ENCODE measurements at places on chromosomes 4 and X.

DNA sequence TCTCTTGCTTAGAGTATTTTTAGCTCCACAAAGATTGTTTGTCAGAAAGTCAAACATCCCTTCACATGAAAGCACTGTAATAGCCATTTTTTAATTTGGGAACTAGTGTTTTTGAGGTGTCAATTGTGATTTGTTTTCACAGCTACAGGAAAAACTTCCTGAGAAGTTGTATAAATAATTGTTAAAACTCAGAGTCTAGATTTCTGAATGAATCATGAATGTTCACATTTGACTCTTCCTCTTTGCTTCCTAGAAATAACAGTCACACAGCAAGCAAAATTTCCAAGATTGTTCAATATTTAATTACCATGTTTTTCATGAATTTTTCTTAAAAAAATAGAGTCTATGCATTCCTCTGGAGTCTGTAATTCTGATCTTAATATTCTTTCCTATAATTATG is 156.9 kb upstream of the SLC7A11 start:
- no peak for DNase-seq

DNA sequence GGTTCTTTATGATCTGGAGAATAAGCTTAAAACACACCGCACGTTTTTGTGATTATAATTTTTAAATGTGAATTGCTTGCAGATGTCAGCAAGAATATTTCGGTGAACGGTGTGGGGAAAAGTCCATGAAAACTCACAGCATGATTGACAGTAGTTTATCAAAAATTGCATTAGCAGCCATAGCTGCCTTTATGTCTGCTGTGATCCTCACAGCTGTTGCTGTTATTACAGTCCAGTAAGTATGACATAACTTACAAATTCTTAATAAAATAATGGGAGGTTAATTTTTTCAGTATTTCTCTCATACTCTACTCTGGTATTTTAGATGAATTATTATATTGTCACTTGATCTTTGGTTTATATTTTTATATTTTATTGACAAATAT is 5.4 kb downstream of the AREG start:
- DNase-seq = no peak

- no peak for DNase-seq
Observed at GRCh38 chr4:25588206-25588605, 67.4 kb upstream of the SLC34A2 start.

DNA sequence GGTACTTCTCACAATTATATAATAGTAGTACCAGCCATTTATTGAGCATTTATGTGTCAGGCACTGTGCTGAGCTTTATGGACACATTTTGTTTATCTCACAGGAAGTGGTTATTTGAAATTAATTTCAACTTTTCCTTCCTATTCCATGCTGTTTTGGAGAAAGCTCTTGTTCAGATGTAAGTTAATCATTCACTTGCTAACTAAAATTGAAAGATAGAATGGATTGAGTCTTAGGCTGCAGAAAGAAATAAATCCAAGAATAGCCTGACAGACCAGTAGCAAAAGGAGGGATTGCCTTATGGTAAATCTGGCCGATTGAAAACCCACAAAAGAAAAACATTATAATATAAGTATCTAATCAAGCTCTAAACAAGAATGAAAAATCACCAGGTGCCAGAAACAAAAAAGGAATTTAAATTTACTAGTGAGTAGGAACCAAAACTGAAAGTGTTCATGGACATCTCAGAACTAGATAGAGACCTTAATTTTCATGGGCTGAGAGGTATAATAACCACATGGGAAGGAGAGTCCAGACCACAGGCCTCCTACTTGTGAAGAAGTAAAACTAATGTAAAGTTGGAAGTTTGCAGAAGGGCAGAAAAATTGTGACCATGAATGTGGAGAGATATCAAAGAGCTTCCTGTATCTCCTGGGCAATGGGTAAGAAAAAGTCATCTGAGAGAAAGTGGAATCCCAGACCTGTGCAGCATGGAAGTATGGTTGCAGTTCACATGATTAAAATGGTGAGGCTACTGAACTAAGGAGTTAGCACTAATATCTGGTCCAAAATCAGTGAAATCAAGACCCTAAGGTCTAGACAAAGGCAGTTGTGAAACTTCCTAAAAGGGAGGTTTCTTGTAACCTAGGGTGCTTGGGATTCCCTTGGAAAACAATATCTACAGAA is 38.0 kb downstream of the RADX start:
- DNase-seq = no peak

GRCh38 chrX:111116666-111117065 is 20.7 kb downstream of the PAK3 start:
- DNase-seq = no peak

DNA sequence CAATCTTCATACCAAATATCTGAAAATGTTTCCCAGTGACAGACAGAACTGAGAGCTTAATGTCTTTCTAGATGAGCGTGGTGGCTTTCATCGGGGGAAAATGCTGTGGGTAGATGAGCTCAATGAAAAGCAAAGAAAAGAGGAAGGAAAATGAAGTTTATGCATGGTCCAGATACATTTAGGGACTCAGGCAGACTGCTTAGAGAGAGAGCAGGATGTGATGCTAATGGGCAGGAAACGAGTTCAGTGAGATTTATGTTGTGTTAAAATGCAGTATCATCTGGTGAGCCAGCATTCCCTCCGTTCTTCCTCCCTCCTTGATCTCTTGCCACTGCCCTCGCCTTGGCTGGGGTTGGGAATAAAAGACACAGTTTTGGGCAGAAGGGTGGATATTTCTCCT is 229.2 kb downstream of the GBA3 start:
- DNase-seq = no peak

DNA sequence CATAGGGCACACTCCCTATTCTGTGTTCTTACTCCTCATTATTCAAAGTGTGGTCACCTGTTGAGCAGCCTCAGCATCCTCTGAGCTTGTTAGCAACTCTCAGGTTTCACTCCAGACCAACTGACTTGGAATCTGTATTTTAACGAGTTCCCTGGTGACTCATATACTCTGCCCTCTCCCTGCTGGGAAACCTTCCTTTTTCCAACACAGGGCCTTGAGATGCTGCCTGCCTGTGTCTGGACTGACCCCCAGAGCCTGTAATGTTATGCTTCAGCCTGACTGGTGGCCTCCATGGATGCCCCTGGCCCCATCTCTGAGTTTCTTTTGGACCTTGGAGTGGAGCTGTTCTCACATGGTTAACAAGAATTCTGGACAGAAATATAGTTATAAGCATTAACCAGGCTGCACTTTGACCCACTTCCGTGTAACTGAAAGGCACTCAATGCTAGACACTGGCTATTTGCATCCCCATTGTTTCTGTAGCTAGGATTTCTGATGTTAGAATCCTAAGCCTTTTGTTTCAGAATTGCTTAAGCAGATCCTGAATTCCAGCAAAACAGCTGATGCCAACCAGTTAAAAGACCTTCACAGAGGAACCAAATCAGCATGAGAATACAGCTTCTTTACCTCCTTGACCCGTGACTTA is 262.6 kb downstream of the STIM2 start:
- DNase-seq = no peak

DNA sequence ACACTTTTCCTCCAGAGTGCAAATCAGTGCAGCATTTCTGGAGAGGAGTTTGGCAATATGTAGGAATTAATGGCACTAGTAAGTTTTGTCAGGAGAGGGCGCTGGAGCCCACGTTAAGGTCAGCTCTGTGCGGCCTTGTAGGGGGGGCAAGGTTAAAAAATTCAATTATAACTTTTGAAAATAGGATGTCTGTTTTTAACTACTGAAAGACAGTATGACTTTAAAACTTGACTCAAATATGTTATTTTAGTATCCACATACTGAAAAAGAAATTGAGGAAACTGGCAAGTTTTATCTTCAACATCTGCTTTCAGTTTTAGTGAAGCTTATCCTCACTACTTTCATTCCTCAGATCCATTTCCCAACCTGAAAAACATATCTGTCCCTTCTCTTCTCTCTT is 30.9 kb upstream of the HSD17B13 start:
- DNase-seq = no peak

- DNase-seq = no peak
Observed at GRCh38 chr4:184265546-184266351, 48.1 kb upstream of the ENPP6 start.

DNA sequence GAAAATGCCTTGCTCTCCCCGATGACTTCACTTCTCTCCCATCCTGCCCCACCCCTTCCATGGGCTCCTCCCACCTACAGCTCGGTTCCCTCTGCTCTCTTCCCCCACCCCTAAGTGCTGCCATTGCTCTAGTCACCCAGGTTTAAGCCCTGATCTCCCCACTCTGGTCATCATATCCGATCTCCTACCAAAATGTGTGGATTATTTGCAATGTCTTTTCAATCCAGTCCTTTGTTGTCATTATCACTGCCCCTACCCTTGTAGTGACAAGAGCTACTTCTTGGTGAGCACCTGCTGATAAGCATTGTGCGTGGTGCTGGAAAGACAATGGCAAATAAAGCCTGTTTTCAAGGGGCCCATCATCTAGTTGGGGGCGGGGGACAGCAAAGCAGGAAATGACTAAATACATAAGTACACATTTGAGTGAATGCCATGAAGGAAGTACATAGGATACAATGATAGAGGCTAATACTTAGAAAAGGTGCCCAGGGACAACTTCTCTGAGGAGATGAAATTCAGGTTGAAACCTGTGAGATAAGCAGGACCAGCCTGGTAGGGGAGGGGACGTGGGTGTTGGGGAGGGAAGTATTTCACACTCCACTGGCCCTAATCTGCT is 63.8 kb downstream of the DLG3 start:
- no peak for DNase-seq

DNA sequence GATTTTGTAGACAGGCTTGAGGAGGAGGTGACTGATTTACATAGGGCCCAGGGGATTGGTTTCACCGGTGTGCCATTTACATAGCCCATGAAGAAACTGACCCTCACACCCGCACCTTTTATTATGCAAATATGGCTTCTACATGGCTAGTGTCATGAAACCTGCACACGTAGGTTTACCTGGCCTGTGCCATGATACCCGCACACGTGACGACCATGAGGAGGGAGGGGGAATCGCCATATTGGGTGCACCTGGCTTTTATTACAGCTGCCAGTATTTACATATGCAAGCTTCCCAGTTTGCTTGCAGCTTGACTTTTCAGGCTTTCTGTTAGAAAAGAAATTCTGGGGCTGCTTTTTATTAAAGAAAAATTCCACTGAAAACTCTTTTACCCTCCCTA is 359.7 kb downstream of the ADAM29 start:
- DNase-seq = no peak

DNA sequence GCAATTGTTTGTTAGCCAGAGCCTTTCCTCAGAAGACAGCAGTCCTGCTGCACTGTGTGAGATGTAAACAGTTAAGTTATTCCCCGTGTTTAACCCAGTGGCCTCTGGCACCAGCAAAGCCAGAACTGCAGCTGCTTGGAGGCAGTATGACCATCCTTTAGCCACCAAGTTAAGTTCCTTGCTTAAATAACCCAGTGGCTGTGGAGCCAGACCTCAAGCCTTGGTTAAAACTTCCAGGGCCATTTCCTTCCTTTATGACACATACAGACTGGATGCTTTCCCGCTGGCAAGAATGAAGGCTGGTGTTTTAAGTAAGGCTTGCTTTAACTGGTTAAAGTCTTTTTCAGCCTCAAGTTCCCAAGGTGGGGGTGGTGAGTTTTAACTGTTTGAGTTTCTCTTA is 379.8 kb downstream of the DCAF12L2 start:
- DNase-seq = no peak

GRCh38 chr4:156663663-156664062 is 307.9 kb downstream of the PDGFC start:
- no peak for DNase-seq

DNA sequence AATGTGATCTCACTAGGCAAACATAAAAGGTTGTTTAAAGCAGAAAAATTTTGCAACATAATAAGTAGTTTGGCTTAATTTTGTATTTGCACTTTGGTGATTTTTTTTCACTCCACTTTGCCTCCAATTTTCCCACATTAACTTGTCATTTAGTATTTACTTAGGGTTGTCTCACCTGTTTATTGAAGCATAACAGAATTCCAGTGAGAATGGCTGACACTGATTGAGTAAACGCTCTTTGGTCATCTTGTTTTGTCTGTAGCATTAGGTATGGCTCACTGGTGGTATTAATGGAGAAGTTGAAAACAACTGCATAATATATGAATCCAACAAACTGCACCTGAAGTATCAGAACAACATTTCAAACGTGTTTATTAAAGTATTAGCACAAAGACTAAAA is 799.5 kb upstream of the ADGRL3 start:
- DNase-seq = no peak

- DNase-seq = no peak
Observed at GRCh38 chrX:139680356-139680755, 27.6 kb downstream of the MCF2 start.

DNA sequence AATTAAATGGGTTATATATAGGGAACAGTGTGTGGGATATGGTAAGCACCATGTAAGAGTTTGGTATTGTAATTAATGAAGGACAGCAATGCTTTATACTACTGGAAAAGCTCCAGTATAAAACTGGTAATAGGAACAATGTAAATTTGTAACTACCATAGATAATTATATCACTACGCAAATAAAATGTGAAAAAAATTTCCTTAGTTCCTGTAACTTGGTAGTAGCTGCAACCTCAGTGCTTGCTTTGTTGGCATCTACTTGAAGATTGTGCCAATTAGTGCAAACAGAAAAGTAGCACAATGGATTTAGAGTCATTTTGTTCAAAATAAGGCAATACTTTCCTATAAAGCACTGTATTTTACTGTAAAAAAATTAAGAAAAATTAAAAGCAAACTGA is 34.4 kb upstream of the SH3RF1 start:
- no peak for DNase-seq

DNA sequence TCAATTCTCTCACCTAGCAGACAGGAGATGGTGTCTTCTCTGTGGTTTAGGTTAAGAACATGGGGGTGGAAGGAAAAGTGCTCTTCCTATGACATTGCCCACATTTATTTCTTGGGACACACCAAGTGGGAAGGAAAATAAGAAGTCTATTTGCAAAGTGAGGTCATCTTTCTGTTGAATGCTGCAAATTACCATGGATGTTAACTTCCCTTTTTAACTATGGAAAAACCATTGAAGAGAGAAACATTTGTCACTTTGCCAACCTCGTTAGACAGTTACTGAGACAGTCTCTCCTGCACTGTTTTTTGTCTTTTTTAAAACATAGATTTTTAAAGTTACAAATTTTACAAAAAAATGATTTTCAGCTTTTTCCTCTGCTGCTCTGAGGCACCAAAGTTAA is 72.8 kb upstream of the BEND4 start:
- no peak for DNase-seq

DNA sequence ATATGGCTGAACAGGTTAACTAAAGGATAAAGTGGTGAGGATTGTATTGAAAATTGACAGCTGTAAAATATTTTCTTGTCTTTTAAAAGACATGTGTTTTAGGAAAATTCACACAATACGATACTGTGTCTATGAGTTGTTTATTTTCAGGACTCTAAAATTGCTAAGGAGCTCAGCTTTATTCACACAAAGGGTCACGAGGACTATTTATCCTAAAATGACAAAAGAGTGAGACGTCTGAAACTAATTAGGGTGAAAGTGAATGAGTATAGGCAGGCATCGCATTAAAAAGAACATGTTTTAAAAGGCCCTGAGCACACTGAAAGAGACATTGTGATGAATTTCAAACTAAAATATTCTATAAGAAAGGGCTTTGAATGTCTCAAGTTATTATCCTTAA is 304.7 kb downstream of the SH2D1A start:
- no peak for DNase-seq

- DNase-seq = no peak
Observed at GRCh38 chrX:117325706-117326105, 790.9 kb downstream of the KLHL13 start.

- no peak for DNase-seq
Observed at GRCh38 chr4:141425124-141425523, 204.4 kb downstream of the ZNF330 start.
